ENCODE measurements at places on chromosomes 7 and 10.

DNA sequence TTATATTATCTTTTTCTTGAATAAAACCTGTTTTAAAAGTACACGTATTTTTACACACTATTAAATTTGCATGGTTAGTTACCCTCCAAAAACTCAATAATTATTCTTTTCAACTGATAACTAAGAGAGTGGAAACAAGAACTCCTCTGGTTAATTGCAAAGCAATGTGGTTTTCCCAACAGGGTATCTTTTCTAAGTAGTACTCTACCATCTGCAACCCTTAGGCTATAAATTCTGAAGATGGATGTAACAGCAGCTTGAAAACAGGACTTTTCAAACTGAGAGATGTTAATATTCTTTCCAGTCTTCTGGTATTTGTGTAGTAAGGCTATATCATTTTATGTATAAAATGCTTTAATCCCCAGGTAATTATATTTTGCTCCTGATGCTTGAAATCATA, 916.1 kb upstream of the POT1 start:
- DNase-seq: no peak

DNA sequence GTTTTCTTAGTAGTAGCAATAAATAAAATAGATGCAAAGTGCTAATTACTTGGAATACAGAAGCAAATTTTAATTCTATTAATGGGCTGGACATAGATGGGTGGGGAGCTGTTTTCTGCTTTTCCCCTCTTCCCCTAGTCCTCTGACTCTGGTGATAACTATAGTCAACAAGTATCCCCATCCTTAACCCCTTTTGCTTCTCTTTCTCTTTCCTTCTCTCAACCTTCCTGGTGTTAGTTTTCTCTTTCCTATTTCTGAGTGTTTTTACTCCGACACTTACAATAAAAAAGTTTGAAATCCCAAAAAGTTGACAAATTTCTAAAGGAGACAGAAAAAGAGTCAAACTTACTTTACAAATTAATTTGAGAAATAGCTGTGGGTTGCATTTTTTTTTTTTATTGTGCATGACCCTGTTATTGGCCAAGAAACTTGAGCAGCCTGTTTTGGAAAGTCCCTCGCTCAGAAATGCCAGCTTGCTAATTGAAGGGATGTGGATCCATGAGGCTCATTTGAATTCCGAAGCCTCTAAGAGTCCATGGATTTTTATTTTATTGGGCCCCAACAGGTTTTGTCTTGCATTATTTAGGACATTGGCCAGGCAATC, 2.4 kb downstream of the FAS start:
- DNase-seq: no peak

DNA sequence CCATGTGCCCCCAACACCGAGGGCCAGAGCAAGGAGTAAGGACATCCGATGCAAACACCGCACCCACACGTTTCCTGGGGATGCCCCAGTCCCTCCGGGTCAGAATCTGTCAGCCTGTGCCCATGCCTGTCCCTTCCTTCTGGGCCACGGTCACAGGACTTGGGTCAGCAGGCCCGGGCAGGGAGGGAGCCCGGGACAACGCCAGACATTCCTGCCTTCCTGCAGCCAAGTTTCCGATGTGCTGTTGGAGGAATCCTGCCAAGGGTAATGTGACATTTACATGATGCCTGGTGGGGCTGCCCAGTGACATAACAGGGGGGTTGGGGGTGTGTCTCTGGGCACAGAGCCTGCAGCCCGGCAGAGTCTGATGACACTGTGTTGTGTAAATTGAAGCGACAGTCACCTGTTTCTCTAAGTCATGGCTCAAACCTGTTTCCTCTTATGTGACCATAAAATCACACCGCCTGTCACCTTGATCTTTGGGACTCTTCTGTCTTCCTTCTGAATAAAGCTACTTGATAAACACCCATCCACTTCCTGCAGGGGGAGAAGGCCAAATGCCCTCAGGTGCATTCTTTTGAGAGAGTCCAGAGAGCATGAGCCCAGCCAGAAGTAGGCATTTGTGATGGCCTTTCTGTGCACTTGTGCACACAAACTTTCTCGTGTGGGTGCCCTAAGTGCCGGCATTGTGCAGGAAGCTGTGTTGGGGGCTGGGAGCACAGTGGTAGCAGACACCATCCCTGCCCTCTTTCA, 175.3 kb upstream of the RHEB start:
- DNase-seq: no peak

GRCh38 chr10:76563286-76563685, 1074.3 kb downstream of the KCNMA1 start:
- DNase-seq: no peak

GRCh38 chr7:142582351-142582750, 166.9 kb upstream of the PRSS1 start:
- DNase-seq: no peak

DNA sequence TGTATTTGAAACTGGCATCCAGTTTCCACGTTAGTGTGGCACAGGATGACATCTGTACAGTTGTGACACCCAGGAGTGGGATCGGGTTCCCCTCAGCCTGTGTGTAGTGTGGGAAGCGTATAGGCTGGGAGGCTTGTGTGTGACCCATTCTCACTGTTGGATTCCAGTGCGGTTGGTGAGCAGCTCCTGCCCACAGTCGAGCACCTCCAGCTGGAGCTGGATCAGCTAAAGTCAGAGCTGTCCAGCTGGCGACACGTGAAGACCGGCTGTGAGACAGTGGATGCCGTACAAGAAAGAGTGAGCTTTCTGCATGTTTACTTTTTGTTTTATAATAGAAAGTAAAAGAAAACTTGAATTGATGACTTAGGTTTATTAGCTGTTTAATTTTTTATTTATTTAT, 18.7 kb upstream of the GET4 start:
- no peak for DNase-seq

DNA sequence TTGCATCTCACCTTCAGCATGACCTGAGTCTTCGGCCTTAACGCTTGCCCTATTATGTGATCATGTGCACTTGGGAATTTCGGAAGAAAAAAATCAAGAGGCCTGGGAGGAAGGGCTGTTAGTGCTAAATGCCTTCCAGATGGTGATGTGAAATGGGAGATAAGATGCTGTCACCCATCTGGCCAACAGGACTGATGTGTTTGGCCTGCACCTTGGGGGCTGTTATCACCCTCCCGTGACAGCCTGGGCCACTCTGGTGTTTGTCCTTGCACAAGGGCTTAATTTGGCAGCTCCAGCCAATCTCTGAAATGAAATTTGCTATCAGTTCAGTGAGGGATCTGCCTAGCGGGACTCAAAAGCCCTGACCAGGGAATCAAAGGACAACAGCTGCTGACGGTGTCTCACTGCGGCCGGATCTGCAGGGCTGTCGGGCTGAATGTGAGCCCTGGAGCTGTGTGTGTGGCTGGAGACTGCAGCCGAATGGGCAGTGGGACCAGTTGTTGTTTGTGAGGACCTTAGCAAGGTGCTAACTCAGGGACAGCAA, 131.4 kb upstream of the BTBD16 start:
- DNase-seq: no peak

DNA sequence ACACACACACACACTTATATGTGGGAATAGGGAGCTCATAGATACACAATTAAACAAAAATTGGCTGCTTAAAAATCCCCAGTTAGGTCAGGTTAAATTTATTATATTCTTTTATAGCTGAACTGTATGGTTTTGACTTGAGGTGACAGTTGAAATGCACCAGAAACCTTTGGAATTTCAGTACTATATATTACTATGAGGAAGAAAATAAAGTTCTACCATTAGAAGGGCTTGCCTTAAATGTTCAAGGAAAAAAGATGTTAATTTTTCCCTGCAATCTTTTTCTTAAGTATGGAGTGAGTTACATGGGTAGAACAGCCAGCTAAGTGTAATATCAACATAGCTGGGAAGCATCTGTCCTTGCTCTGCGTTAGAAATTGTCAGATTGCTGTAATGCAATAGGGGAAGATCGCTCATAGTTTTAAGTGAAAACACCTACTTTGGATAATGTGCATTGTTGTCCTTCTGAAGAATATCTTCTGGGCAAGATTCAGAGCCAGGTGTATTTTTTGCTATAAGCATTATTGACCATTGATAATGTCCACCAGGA, 415.8 kb upstream of the MKI67 start:
- no peak for DNase-seq

- DNase-seq: no peak
Observed at GRCh38 chr7:156236181-156236889, 404.2 kb upstream of the RNF32 start.

DNA sequence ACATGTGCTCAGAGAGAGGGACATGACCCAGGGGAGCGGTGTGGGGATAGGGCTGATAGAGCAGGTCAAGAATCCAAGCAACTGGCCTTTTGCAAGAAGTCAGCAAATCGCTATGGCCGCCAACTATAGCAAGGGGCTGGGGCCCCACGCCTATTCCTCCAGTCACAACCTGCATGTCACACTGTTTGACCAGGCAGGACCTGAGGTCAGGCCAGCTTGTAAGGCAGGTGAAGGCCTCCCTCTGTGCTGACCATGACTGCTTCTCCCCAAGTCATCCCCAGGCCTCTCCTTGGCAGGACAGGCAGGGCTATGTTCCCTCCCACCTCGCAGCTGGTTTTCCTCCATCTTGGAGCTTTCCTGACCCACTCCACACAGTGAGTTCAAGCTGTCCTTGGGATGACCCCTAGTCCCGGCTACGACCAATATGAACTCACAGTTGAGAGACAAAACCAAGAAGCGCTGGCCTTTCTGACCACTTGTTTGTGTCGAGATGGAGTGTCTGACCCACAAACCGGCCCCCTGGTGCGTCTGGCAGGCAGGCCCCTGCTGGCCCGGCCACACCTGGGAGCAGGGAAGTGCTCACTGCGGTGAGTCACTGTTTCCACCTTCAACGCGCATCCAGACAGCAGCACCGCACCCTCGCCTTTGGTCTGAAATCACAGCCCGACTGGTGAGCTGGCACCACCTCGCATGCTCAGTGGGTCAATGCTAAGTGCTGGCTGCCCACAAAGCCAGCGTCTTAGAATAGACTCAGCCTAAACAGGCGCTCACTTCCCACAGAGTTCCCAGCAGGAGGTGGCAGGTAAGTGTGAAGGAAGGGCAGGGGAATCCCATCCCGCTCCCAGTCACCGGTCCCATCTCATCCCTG, 81.4 kb downstream of the VWA2 start:
- DNase-seq: no peak

DNA sequence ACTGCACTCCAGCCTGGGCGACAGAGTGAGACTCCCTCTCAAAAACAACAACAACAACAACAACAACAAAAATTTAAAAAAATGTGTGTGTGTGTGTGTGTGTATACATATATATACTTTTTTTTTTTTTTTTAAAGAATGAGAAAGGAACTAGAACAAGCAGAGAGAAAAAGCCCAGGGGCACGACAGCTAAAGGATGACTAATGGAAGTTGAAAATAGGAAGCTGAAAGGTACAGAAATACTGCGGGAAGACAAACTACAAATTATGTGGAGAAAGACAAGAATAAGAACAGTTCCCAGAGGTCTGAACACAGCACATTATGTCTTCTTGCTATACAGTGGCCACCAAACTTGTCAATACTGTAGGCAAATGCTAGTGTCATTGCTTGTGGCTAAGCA, 141.9 kb upstream of the PRSS1 start:
- no peak for DNase-seq

DNA sequence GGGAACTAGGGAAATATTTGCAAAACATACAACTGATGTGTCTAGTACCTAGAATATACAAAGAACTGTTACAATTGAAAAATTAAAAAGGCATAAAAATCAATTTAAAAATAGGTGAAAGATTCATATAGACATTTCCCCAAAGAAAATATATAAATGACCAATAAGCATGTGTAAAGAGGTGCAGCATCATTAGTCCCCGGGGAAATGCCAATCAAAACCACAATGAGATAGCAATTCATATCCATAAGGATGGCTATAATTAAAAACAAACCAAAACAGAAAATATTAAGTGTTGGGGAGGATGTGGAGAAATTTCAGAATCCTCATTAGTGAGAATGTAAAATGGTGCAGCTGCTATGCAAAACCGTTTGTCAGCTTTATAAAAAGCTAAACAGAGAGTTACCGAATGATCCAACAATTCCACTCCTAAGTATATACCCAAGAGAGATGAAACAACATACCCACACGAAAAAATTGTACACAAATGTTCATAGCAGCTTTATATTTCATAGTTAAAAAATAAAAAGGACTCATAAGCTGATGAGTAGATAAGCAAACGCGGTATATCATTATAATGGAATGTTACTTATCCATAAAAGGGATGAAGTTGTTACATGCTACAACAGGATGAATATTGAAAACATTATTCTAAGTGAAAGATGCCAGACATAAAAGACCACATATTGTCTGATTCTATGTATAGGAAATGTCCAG, 210.1 kb upstream of the INHBA start:
- DNase-seq: no peak

DNA sequence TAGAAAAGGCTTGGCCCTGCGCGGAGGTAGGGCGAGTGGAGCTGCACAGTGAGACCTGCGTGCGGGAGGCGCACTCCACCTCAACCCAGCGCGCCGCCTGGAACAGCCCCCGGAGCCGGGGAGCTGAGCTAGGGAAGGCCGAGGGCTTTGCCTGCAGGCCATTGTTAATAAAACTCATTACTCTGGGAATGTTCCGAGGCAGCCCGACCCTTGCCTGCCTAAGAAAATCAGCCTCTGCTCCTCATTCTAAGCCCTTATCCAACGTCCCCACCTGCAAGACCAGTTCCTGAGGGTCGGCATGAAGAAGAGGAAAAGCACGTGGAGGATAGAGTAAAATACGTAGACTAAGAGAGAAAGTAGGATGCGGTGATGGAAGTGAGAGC, 55.3 kb downstream of the C7orf25 start:
- no peak for DNase-seq

DNA sequence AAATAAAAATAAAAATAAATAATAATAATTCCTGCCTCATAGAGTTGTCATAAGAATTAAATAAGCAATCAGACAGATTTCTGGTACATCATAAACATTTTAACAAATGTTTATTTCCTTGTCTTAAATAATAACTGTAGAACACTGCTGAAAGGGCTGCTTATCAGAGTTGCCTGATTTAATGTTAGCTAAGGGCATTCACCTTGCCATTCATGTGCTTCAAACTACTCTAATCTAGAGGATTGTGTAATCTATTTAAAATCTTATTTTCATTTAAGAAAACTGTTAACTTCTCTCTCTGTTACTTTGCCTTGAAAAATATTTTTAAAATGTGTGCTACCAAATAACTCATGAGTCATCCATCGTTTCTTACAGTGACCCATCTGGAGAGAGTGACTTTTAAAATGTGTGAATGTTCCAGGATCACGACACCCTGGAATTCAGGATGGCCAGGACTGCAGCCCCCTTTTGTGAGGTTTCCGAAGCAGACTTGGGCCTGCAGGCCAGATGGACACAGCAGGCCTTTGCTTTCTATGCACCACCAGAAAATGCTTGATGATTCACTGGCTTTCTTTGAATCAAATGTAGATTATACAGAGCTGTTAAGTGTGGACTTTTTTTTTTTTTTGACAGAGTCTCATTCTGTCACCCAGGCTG, 109.1 kb upstream of the TNS3 start:
- no peak for DNase-seq

GRCh38 chr10:6247041-6247712, 44.4 kb downstream of the PFKFB3 start:
- no peak for DNase-seq

- no peak for DNase-seq
Observed at GRCh38 chr10:61612009-61612408, 50.7 kb upstream of the CABCOCO1 start.

All from right forelimb (tissue), 1 donor.